Progenitor cell of endocrine pancreas (in vitro differentiated cells): ENCODE measurements at places on chromosomes 16 and 17.

GRCh38 chr17:72104863-72105234, 16.0 kb upstream of the SOX9 start:
- DNase-seq, result no peak

GRCh38 chr17:64074704-64075426, 54.4 kb upstream of the ICAM2 start:
- no peak for DNase-seq

DNA sequence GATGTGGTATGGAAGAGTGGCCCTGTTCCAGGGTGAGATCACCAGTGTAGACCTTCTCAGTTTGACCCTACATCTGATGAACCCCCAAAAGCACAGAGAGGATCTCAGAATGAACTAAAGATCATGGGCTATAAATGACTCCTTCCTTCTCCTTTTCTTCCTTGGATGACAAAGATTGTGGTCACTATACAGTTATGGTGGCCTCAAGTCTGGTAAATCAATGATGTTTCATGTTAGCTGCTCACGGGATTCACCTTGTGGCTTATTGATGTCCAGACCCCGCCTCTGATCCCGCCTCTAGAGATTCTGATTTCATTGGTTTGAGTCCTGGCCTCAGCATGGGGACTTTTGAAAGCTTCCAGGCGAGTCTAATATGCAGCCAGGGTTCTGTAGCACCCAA, 112.2 kb downstream of the PITPNC1 start:
- DNase-seq, result no peak

DNA sequence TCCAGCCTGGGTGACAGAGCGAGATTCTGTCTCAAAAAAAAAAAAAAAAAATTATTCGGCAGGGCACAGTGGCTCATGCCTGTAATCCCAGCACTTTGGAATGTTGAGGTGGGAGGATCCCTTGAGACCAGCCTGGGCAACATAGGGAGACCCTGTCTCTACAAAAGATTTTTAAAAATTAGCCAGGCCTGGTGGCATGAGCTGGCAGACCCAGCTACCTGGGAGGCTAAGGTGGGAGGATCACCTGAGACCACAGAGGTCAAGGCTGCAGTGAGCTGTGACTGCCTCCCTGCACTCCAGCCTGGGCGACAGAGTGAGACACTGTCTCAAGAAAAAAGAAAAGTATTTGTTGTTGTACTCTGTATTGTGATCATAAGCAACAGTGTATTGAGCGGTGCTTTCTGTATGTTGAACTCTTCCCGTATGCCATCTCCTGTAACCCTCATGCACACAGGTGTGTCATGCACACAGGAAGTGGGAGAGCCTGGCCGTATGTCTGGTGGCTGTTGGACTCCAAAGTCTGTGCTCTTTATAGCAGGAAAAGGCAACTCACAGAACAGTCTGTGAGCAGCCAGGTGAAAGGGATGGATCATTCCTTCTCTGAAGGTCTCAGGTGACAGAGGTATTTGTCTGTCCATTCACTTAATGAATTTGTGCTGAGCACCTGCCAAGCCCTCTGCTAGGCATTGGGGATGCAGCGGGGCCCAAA, 17.1 kb downstream of the CDH1 start:
- no peak for DNase-seq

GRCh38 chr17:45224671-45225050, 3.0 kb downstream of the FMNL1 start:
- no peak for DNase-seq

DNA sequence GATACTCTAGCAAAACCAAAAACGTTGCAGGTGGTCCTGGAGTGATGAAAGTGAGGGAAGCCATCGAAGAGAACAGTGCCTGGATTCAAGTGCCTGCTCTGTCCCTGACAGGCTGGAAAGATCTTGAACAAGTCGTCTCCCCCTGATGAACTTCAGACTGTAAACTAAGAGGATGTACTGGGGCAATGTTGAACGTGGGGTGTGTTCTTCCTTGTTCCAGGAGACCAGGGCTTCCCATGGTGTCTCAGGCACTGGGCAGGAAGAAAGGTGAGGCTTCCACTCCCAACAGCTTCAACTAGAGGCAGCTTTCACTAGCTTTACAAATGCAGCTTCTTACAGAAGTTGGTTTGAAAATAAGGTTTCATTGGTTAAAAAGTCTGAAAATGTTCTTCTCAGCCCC, 21.4 kb upstream of the NF1 start:
- DNase-seq, result no peak

DNA sequence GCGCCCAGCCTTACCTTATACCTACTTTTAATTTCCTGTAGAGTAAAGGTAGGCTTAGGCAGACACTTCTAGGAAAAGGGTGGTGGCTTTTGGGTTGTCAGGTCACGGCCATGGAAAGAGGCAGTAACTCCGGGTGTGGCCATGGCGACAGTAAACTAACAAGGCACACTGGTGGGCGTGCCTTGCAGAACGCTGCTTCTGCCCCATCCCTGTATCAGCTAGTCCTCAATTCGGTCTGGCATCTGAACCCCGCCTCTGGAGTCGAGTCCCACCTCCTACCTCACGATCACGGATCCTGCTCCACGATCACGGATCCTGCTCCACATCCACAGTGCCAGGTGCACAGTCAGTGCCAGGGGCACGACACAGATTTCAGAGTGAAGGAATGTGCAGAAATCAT, 5.6 kb downstream of the ADCY9 start:
- DNase-seq, result no peak
